ENCODE measurements at places on chromosomes 3 and 15.
A peak's percentile ranks its signal among the peaks of the same experiment; 100 is the strongest.

- no peak for DNase-seq
Measured at GRCh38 chr3:186318135-186318534, 43.9 kb downstream of the DGKG start.

DNA sequence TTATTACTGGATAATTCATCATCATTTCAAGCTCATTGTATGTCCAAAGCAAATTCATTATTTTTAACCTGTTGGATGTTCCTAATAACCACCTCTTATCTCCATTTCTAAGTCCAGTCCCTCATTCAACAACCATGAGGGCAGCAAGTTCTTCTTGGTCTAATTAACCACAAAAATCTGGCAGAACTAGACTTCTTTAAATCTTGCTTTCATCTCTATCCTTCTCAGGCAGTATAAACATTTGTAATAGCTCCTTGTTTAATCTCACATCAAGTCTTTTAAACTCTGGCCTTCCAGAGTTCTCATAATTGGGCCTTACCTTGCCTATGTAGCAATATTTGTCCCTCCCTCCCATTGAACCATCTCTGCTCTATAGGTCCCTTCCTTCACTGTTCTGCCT lies 17.0 kb upstream of the GHSR start:
- DNase-seq = no peak

DNA sequence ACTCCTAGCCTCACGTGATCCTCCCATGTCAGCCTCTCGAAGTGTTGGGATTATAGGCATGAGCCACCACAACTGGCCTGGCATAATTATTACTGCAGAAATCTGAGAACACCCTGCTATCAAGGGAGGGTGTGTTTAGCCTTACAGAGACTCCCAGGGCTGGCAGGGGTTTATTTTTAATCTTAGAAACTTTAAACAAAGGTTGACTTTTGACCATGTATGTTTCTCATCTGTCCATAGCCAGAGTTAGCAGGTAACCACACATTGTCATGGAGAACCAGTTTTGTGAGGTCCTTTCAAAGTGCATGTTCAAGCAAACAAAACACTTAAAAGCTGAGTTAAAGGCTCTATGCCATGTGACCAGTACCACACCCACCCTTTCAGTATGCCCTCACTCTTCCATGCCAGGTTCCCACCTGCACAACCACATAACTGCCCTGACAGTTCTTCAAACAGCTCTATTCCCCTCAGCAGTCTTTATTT lies 11.1 kb downstream of the SIAH2 start:
- no peak for DNase-seq

DNA sequence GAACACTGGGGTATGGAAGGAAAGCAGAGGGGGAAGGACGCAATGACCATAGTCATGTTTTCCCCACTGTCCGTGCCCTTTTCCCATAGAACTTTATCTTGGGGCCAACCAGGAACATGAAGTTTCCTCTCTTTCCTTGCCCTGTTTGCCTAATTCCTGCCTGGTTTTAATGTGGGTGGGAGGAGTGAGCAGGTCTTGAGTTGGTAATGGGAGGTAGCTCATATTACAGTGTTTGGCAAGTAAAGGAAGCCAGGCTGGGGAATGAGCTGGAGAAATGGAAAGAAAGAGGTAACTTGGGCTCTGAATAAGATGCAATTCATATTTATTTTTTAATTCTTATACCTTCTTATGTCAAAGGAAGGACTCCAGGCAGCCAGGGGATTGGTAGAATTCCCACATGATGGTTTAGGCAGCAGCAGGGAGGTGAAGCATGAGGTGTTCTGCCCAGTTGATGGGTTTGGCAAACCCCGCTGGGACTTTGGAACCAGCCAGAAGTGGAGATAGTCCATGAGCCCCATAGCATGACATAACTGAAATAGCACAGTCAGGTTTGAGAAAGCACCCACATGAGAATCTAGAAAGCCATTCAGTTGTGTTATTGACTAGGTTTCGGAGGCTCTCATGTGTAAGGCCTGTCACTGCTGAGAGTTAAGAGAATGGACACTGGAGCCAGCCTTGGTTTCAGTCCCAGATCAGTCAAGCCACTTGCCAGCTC lies 60.0 kb downstream of the CCK start:
- DNase-seq = no peak

GRCh38 chr15:100565591-100565990 lies 36.4 kb downstream of the LINS1 start:
- no peak for DNase-seq

- DNase-seq = no peak
Measured at GRCh38 chr3:156761007-156761406, 65.1 kb upstream of the LEKR1 start.

GRCh38 chr15:89665449-89666181 lies 10.3 kb upstream of the KIF7 start:
- peak; percentile 97 for DNase-seq

DNA sequence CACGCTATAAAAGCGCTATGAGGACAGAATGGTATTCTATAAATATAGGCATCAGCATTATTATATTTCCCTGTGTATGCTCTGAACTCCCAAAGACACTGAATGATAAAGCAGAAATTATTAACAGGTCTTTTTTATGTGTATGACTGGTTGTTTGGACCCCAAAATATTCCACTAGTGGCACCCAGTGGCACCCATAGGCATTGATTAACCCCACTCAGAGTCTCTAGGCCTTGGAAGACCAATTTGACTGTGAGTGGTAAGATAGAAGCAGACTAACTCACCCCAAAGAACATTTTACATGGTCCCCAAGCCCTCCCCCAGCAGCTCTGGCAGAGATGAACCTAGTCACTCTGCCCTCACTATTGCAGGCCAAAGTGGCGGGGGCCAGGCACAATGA lies 45.4 kb upstream of the UBE2E1 start:
- no peak for DNase-seq

DNA sequence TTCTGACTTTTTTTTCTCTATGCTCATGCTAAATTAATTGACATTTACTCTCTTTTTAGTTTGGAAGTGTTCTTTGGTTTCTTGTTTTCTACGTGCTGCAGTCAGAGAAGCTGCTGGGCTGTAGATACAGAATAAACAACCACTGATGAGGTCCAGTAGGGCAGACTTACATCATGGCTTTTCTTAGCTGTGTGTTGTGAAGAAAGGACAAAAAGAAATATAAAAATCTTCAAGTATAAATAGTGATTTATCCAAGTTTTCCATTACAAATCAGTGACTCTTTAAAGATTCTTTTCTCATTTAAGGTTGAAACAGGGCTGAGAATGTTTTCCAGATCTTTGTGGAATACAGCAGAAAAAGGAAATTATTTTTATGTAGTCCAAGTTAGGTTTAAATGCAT lies 122.2 kb downstream of the CMSS1 start:
- no peak for DNase-seq

DNA sequence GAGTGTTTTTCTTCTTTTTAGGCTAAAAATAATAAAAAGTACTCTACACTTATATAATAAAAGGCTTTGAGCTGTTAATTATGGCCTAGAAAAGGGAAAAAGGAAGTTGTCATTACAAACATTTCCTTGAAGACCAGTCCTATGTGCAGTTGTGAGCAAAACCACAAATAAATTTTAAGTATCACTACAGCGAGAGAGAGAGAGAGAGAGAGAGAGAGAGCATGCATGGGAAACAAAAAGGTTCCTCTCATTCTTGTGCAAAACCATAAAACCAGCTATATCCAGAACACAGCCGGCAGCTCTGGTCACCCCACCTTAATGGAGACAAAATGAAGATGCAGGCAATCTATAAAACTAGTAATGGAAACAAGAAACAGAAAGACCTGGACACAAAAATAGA lies 33.6 kb downstream of the HEG1 start:
- DNase-seq = no peak

- no peak for DNase-seq
Measured at GRCh38 chr3:36032180-36033047, 347.9 kb upstream of the STAC start.

- no peak for DNase-seq
Measured at GRCh38 chr3:55647670-55648069, 160.6 kb upstream of the WNT5A start.

GRCh38 chr3:50050361-50050760 lies 38.4 kb upstream of the RBM5 start:
- DNase-seq = no peak

- DNase-seq = no peak
Measured at GRCh38 chr3:60282866-60283265, 968.4 kb downstream of the FHIT start.

DNA sequence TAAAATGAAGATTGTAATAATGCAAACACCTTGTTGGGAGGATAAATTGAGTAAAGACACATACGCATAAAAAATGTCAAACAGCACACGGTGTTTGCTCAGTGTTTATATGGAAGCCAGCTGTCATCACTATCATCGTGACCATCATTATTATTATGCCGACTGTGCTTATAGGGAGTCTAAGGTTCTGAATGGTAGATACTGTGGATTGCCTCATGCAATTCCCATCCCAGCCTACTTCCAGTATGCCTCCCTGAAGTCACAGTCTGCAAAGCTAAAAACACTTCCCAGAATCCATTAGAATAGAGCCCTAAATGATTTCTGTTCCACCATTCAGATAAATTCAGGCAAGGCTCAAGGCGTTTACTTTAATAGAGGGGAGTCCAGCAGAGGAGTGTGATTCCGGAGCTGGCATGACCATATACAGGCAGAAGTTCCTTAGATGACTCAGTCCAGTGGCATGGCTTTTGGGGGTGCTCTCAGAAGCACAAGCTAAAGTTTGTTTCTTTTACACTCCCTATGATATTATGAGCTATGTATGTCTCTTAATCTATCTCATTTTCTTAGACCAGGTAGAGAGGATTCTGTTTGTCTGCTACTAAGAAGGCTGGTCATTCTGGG lies 148.7 kb downstream of the MEX3B start:
- DNase-seq = peak; percentile 88

- DNase-seq = no peak
Measured at GRCh38 chr3:81470524-81471278, 290.7 kb downstream of the GBE1 start.

- no peak for DNase-seq
Measured at GRCh38 chr3:22495241-22495640, 707.9 kb upstream of the UBE2E2 start.

DNA sequence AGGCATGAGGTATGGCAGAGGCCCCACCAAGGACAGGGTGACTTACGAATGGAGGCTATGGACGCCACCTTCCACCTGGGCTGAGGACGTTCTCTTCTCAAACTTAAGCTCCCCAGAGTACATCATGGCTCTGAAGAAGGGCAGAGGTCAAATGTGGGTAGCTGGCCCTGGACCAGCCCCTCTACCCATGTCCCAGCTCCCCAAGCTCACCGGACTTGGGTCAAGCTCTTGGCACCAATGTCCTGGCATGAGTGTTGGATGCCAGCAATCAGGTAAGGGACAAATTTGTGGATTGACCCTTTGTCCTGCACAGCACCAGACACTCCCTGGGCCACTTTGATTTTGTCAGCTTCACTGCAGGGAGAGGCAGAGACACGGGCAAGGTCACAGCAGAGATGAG lies 2.5 kb downstream of the NDUFAF3 start:
- DNase-seq = no peak

GRCh38 chr3:184229394-184230080 lies at the start of gene VWA5B2:
VWA5B2 (plus strand) TSS chr3:184229585; CDS start chr3:184230529, 944 bp downstream.
- DNase-seq = peak; percentile 98

DNA sequence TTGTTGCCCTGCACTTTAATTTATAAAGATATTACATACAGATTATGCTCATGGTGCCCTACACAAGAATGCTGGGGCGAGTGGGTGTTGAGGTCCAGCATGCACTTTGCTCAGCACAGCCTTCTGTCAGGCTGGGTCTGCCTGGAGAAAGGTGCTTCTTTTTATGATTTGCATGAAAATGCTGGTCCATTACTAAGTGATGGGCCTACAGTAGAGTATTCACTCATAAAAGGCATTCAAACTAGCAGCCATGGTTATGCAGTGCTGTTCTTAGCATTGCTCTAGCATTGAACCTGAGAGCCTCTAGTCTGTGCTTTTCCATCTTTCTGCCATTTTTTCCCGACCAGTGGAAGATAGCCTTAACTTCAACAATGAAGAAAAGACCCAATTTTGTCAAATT lies 12.3 kb downstream of the LNP1 start:
- no peak for DNase-seq

DNA sequence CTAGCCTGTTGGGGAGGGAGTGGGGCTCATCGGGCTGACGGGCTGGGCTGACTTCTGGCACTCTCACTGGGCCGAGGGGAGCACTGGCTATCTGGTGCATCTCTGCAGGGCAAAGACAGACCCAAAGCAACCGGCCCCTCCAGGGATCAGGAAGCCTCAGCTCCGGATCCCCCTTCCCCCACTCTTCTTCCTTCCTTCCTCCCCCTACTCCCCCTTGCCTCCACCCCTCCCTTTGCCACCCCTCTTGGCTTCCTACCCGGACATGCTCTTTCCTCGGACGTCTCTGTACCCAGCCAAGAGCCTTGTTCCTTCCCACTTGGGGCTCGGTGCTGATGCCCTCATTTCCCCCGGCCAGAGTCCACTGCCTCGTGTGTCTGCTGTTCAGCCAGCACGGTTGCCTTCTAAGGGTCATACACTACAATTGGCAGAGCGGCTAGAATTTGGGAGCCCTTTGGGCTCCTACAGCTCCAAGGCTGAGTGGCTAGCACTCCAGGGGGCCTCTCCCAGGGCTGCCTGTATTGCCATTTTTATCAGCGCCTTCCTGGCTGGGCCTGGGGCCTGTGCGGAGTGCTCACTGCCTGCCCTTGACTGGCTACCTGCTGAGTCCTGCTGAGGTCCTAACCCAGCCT lies 10.9 kb downstream of the SEMA3F start:
- DNase-seq = peak; percentile 90

- no peak for DNase-seq
Measured at GRCh38 chr3:78665776-78666469, 1101.9 kb downstream of the ROBO1 start.

DNA sequence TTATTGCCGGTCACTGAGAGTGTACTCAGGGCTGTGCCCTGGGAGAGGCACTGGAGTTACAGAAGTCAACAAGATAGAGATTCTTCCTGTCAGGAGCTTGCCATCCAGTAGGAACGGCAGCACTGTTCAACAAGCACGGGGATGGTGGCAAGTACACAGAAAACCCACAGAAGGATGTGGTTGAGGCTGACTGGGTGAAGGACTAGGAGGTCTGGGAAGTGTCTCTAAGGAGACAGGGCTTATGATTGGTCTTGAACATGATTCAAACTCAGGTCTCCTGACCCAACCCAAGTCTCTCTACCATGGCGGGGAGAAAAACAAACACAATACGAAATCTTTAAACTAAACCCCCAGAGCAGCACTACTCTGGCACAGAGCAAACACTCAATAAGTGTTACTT lies 37.6 kb downstream of the ERICH6 start:
- DNase-seq = peak; percentile 34

DNA sequence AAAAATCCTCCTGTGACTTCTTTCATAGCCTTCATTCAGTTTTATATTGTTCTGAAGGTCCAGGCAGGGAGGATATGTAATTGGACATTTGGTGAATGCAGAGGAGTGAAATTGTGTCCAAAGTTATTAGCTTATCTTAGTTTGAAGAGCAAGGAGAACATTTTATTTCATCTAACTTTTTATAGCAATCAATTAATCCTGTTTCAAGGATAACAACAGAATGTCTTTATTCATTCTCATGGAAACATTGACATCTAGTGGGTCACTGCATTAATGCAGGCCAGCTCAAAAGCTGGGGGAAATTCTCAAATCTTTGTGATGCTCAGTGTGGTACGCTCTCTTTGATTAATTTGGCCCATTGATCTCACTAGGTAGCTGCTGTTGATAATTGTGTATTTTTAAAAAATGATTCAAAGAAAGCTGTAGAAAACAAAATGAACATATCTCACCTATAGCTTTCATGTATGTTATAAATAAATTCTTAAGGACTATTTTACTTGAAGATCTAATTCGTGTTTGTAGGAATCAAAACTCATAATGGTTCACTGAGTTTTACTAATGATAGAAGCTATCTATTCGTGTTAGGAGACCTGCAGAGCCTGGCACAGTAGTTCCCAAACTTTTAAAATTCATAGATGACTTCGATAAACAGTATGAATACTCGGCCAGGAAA lies 150.8 kb upstream of the KCNMB2 start:
- DNase-seq = no peak
